Cardiac muscle cell (in vitro differentiated cells and primary cell): ENCODE measurements at places on chromosomes 11 and 22. TPM values are rescaled to one million over a fixed set of nuclear protein-coding genes. Genes with fewer than 3 reads are reported as not detected.

DNA sequence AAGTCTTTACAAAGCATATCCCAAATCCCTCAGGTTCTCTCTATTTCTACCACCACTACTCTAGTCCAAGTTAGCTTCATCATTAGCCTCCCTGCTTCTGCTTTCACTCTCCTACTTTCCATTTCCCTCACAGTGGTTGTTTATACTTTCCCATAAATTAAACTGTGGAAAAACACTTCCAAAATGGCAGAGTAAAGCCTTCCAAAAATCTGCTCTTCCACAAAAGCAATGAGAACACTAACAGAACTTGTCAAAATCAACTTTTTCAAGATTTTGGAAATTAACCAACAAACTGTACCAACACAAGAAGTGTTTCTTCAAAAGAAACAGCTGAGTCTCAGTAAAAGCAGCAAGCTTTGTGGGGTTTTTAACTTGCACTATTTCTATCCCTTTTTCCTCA lies 71.8 kb downstream of the TTC28 start:
- H3K36me3 ChIP-seq: no peaks in the 10 kb centered on the region
- H3K27ac ChIP-seq: peak overlapping the region; percentile 92
- no peak for DNase-seq
- H3K27me3 ChIP-seq: no peaks in the 10 kb centered on the region
- H3K4me1 ChIP-seq: peaks cover 27% of the 10 kb centered on the region

- no peak for DNase-seq
- no peak overlapping the region for H3K27ac ChIP-seq
- no peaks in the 10 kb centered on the region for H3K4me1 ChIP-seq
- H3K36me3 ChIP-seq: no peaks in the 10 kb centered on the region
- H3K27me3 ChIP-seq: no peaks in the 10 kb centered on the region
Observed at GRCh38 chr22:47583959-47584562, 821.6 kb downstream of the TBC1D22A start.

GRCh38 chr22:38510416-38510970 lies 4.4 kb upstream of the DDX17 start:
- H3K4me1 ChIP-seq: no peaks in the 10 kb centered on the region
- no peak overlapping the region for H3K27ac ChIP-seq
- H3K27me3 ChIP-seq: no peaks in the 10 kb centered on the region
- no peak overlapping the region for H3K4me3 ChIP-seq

GRCh38 chr22:23553438-23553837 lies 26.7 kb downstream of the IGLL1 start:
- no peaks in the 10 kb centered on the region for H3K4me1 ChIP-seq
- DNase-seq: no peak
- H3K36me3 ChIP-seq: no peaks in the 10 kb centered on the region
- no peak overlapping the region for H3K27ac ChIP-seq

DNA sequence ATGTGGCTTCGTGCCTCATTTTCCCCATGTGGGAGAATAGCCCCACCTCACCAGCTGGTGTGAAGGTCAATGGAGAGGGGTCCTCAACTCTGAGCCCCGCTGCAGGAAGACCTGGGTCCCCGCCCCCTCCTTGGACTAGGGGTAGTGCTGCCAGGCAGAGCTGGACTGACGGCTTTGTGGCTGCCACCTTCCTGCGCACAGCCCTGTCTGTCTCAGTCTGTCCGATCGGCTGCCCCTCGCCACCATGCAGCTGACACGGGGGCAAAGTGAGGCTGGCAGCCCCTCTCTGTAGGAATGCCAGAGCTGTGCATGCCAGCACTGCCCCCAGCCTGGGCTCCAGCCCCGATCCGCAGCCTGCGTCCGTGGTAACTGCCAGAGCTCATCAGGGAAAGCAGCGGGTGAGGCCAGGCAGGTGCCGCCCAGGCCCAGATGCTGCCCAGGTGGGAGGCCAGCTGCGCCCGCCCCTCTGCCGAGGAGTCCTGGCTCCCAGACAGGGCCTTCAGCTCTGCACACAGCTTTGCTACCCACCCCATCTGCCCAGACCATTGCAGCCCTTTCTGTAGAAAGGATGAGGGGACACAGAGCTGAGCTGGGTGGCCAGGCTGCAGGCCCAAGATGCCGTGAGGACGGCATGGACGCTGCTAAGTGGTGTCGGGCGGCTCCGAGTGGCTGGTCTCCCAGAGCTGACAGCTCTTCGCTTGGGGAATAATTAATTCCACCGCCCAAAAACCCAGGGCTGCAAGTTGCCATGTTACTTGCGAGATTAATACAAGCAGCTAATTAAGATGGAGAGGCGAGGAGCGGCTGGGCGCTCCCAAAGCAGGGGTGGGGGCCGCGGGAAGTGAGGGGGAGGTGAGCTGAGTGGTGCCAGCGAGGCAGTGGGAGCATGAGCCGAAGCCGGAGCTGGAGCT lies 19.5 kb upstream of the FLRT1 start:
- H3K27me3 ChIP-seq: no peaks in the 10 kb centered on the region
- no peak for DNase-seq
- H3K27ac ChIP-seq: no peak overlapping the region
- H3K4me3 ChIP-seq: no peak overlapping the region
- H3K4me1 ChIP-seq: no peaks in the 10 kb centered on the region

DNA sequence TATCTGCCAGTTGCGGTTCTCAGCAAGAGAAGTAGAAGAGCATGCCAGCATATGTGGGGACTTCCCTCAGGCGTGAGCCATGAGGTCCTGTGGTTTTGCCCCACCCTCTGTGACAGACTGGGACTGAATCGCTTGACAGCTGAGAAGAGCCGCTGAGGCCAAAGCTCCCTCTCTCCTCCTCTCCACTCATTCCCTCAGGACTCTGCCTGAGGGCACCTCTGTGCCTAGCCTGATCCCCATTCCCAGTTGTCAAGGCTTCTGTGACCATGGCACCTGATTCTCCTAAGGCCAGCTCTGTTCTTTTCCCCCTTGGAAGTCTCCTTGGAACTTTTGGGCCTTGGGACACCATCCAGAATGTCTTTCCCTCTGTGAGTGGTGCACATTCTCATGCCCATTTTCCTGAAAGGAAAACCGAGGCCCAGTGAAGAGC lies 27.0 kb downstream of the ART5 start:
- DNase-seq: no peak
- no peak overlapping the region for H3K4me3 ChIP-seq
- no peaks in the 10 kb centered on the region for H3K36me3 ChIP-seq
- no peak overlapping the region for H3K27ac ChIP-seq

DNA sequence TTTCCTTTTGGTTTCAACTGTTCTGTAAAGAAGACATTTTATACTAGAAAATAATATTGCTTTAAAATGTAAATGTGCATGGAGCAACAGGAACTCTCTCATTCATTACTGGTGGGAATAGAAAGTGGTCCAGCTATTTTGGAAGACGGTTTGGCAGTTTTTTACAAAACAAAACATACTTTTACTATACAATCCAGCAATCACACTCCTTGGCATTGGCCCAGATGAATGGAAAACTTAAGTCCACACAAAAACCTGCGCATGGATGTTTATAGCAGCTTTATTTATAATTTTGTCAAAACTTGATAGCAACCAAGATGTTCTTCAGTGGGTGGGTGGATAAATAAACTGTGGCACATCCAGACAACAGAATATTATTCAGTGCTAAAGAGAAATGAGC lies 49.9 kb upstream of the SEPTIN5 start:
- no peaks in the 10 kb centered on the region for H3K36me3 ChIP-seq
- no peaks in the 10 kb centered on the region for H3K4me1 ChIP-seq
- H3K27ac ChIP-seq: no peak overlapping the region

DNA sequence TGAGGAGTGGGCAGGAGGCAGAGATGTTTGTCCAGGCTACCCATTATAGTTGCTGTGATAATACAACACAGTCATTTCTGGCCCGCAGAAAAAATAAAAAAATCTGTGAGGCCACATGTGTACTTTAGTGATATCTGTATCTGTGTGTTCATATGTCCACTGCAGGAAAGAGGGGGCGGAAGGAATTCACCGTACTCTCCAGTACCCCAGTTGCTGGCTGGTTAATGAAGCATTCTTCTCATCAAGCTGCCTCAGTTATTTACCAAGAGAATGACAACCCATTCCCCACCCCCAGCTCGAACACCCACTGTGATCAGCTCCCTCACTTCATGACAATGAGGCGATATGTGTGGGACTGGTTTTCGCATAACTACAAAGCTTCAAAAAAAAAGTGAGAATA lies 309.3 kb downstream of the SOX6 start:
- H3K4me1 ChIP-seq: no peaks in the 10 kb centered on the region
- DNase-seq: no peak
- no peak overlapping the region for H3K27ac ChIP-seq

- no peaks in the 10 kb centered on the region for H3K36me3 ChIP-seq
- DNase-seq: peak; percentile 97
- no peak overlapping the region for H3K27ac ChIP-seq
- H3K4me3 ChIP-seq: no peak overlapping the region
Observed at GRCh38 chr11:35963911-35964310, 20.0 kb downstream of the LDLRAD3 start.

- H3K36me3 ChIP-seq: no peaks in the 10 kb centered on the region
- no peaks in the 10 kb centered on the region for H3K27me3 ChIP-seq
- H3K4me1 ChIP-seq: no peaks in the 10 kb centered on the region
- DNase-seq: no peak
- H3K4me3 ChIP-seq: no peak overlapping the region
Observed at GRCh38 chr11:7892059-7892699, 38.9 kb downstream of the OR10A6 start.

DNA sequence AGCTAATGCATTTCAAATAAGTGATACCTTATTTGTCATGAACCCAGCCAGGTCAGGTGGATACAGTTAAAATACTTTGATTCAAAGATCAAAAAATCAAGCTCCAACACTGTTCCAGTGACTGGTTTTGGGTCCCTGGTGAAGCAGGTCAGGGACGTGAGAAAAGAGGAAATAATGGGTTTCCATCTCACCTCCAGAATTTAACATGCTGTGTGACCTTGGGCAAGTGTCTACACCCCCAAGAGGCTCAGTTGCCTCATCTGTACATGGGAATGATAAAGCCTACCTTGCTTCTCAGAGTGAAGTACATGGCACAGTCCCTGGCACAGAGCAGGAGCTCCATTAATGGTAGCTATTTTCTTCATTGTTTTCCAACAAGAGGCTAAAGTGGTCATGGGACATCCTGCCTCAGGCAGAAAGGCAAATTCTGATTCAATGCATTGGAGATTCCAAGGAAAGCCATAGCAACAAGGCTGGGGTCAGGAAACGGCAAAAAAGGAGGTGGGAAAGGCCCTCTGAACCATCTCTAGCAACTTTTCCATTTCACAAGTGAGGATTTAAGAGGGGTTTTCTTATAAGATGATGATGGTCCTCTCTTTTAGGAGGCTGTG lies 108.5 kb downstream of the CSNK2A3 start:
- no peaks in the 10 kb centered on the region for H3K36me3 ChIP-seq
- H3K27me3 ChIP-seq: peaks cover 3% of the 10 kb centered on the region
- H3K27ac ChIP-seq: no peak overlapping the region
- no peak overlapping the region for H3K4me3 ChIP-seq
- no peak for DNase-seq
- no peaks in the 10 kb centered on the region for H3K4me1 ChIP-seq

- peaks cover 33% of the 10 kb centered on the region for H3K27me3 ChIP-seq
- H3K36me3 ChIP-seq: no peaks in the 10 kb centered on the region
- no peaks in the 10 kb centered on the region for H3K4me1 ChIP-seq
- H3K27ac ChIP-seq: no peak overlapping the region
- DNase-seq: no peak
- H3K4me3 ChIP-seq: no peak overlapping the region
Observed at GRCh38 chr11:11397036-11397415, 44.0 kb upstream of the CSNK2A3 start.

DNA sequence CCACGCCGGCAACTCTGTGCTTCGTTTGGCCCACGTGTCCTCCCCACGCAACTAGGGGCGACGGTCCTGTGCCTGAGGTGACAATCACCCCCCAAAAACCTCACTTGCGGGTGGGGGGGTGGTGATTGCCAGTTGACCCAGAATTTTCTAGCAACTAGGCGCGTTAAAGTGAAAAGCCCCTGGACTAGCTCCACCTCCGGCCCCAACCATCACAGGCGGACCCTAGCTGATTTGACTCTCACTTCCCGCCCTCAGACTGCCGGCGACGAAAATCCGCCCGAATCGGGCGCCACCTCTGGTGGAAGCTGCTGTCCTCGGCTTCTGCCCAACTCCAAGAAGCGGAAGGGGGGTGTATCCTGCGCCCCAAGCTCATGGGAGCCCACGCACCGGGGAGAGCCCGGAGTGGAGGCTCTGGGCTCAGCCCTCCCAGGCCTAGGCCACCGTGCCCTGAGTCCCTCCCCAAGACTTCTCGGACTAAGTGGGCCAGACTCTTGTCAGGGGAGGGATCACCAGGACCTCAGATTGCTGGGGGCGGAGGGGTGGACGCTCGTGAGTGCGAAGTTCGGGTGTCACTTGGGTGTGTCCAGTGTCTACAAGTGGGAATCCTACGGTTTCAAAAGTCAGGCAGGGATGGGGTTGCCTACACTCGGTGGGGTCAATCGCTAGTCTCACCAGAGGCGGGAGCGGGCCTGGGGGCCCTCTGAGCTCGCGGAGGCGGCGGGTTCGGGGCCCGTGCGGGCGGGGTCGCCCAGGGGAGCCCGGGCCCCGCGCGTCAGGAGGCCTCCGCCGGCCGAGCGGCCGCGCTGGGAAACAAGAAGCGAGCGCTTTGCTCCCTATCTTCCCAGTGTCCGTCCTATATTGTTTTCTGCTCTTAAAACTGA lies 12.3 kb downstream of the PAX6 start:
- no peak overlapping the region for H3K27ac ChIP-seq
- H3K27me3 ChIP-seq: peaks cover 100% of the 10 kb centered on the region
- H3K4me3 ChIP-seq: no peak overlapping the region
- H3K4me1 ChIP-seq: no peaks in the 10 kb centered on the region
- no peak for DNase-seq

The NPAS4 gene
- 1.2 TPM in 2 replicates for total RNA-seq

The TRIM48 gene
- not detected in 2 replicates for total RNA-seq

The OR8H1 gene
- total RNA-seq: not detected in 2 replicates

The JAML gene
- not detected in 2 replicates for total RNA-seq

The IL17REL gene
- 1.8 TPM in 1 of 2 replicates, not detected in the other for total RNA-seq

The C1QTNF5 gene
- total RNA-seq: 3.4 and 8.0 TPM in 2 replicates

The OR52H1 gene
- total RNA-seq: 0.46 and 0.83 TPM in 2 replicates

The MPEG1 gene
- not detected in 2 replicates for total RNA-seq

The OR6Q1 gene
- total RNA-seq: not detected in 2 replicates

The MYO7A gene
- 1.4 and 1.6 TPM in 2 replicates for total RNA-seq
